ENCODE measurements at places on chromosomes 4 and X. TPM values are rescaled to one million over a fixed set of nuclear protein-coding genes. Genes with fewer than 3 reads are reported as not detected.

Gene SSR4
- polyA plus RNA-seq, result 642 TPM

Gene CLDN2
- polyA plus RNA-seq, result 0.02 TPM

Gene FAM50A
- polyA plus RNA-seq, result 30.7 TPM

Gene FAM199X
- polyA plus RNA-seq, result 1.9 TPM

Gene L1CAM
- 16.4 TPM for polyA plus RNA-seq

Gene ARL13A
- not detected for polyA plus RNA-seq

DNA sequence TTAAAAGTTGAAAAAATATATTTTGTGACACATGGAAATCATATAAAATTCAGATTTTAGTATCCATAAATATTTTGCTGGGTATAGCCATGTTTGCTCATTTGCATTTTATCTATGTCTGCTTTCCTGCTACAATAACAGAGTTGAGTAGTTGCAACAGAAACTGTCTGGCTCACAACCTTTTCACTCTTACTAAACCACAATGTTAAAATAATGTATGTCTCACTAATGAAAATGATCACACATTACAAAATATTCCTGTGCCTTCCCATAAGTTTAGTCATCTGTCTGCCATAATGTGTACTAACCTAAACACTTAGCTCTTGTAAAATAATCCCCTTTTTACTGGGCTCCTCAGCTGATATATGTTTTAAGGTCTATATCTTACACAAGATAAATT, 174.0 kb upstream of the PRPS2 start:
- no peak for DNase-seq

- DNase-seq, result no peak
Observed at GRCh38 chr4:16139066-16139945, 55.5 kb upstream of the PROM1 start.

- DNase-seq, result no peak
Observed at GRCh38 chr4:108350332-108350731, 181.6 kb upstream of the LEF1 start.

GRCh38 chr4:183852910-183853547, 52.1 kb upstream of the STOX2 start:
- no peak for DNase-seq

GRCh38 chr4:68995292-68995691, 43.7 kb upstream of the UGT2A3 start:
- no peak for DNase-seq

DNA sequence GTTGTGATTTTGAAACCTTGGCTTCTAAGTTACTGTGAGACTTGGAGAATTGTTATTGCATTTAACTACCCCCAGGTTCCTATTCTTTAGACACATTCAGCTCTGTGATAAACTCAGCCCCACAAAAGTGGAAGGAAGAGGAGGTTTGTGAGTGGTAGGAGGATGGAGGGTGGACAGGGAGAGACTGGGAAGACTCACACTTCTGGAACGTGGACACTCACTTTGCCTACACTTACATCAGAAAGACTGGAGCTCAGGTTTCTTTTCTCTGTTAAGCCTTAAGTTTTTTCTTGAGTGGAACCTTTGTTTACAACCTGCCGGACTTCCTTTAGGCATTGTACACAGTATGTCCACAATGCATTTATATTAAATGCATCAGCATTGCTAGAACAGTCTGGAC, 99.0 kb downstream of the AREG start:
- DNase-seq, result no peak

DNA sequence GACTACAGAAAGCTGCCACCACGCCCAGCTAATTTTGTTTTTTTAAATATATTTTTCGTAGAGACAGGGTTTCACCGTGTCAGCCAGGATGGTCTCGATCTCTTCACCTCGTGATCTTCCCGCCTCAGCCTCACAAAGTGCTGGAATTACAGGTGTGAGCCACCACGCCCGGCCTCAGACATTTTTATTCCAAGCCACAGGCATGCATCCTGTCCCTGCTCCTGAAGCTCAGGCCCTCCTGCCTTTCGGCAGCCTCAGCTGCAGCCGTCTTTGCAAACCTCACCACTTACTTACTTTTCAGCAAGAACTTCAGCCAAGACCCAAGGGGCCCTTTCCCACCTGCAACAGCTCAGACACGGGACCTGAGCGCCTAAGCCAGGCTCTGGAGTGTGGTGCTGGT, 26.0 kb downstream of the FAM53A start:
- no peak for DNase-seq

DNA sequence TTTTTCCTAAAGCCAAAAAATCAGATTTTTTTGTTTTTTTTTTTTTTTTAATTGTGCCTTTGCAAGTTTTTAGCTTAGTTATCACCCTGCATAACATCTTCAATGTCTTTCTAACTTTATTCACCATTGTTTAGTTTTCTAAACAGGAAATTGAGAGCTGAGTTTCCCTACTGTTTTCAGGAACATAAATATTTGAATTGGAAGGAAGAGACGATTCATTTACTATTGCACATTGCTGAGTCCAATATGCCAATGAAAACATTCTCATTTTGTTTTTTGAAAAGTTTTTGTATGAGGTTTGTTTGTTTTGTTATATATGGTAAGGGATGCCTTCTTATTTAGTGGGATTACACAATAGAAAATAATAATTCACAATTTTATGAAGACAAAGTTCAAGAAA, 148.4 kb downstream of the ANKRD50 start:
- no peak for DNase-seq

DNA sequence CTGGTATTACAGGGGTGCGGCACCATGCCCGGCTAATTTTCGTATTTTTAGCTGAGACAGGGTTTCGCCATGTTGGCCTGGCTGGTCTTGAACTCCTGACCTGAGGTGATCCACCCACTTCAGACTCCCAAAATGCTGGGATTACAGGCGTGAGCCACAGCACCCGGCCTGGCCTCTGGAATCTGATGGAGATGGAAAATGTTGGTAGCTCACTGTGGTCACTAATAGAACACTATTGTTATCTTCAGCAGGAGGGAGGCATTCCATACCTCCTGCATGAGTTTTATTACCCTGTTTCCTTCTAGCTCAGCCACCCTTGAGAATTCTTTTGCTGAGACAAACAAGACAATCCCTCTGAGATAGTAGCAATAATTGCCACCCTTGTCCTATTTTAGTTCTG, 105.0 kb downstream of the SHROOM3 start:
- no peak for DNase-seq

- no peak for DNase-seq
Observed at GRCh38 chr4:153661215-153661822, 22.8 kb upstream of the TLR2 start.

GRCh38 chrX:10039821-10040793, 72.9 kb downstream of the CLDN34 start:
- DNase-seq, result no peak

- no peak for DNase-seq
Observed at GRCh38 chr4:47926667-47927258, 12.4 kb upstream of the NFXL1 start.

- DNase-seq, result no peak
Observed at GRCh38 chr4:140090215-140090731, 63.7 kb downstream of the MAML3 start.

DNA sequence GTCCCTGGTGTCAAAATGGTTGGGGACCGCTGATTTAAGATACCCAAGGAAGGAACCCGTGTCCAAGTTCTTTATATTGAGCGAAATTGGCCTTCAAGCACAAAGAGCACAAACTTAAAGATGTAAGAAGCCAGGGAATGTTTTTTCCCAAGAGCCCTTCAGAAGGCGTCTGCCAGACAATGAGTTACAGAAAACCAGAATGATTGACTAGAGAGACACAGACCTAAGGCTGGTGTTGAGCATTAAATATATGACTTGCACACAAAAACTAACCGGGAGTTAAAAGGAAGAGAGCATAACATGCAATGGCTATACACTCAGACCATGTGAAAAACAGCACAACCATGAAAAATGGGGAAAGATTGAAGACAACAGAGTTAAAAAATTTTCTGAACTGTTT, 157.5 kb upstream of the FAM9B start:
- DNase-seq, result no peak

- no peak for DNase-seq
Observed at GRCh38 chr4:159483110-159483781, 380.4 kb downstream of the RAPGEF2 start.

GRCh38 chrX:129529685-129530281, 6.5 kb upstream of the SMARCA1 start:
- DNase-seq, result no peak

DNA sequence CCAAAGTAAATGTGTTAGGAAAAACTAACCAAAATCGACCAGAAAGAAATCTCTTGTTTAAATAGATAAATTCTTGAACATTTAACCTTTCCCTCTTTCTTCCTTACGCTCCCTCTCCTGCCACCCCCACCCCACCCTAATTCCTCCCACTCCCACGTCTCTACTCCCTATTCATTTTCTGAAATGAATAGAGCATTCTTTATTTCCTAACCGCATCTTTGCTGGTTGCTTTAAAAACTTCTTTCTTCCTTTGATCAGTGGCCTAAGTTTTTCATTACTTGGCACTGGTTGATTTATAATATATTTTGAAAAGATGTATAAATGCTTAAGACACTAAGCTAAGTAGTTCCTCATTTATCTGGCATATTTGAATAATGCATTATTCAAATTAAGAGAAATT, 33.9 kb downstream of the BMPR1B start:
- DNase-seq, result no peak

GRCh38 chrX:25202827-25203226, 187.1 kb upstream of the ARX start:
- DNase-seq, result no peak

DNA sequence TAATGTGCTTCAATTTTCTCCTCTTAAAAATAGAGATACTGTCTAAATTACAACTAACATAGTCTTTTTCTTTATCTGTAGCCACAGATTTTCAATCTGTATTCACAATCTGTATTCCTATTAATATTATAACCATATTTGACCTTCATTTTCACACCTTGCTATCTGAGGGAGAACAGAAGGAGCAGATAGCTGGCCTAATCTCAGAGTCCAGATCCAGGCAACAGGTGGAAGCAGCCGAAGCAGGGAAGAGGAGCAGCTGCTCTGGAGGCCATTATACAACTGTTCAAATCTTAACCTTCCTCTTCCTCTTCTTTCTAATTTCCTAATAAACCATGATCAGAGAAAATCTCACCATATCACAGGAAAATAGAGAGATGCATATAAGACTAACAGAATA, 14.2 kb downstream of the SEPSECS start:
- no peak for DNase-seq

DNA sequence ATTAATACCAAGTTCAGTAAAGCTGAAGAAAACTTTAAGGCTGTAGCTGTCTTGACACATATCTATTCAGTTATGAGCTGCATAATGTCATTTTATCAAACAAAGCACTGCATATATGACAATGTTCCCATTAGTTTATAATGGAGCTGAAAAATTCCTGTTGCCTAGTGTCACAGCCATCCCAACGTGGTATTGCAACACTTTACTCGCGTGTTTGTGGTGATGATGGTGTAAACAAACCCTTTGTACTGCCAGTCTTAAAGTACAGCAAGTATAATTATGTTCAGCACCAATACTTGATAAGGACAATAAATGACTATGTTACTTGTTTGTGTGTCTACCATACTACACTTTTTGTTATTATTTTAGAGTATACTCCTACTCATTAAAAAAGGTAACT, 1415.6 kb upstream of the PCDH7 start:
- no peak for DNase-seq

- no peak for DNase-seq
Observed at GRCh38 chr4:97866821-97867556, 276.3 kb downstream of the STPG2 start.

Data from H1 (cell line).